Neural progenitor cell (in vitro differentiated cells): ENCODE measurements at places on chromosomes 12 and 14. TPM values are rescaled to one million over a fixed set of nuclear protein-coding genes. Genes with fewer than 3 reads are reported as not detected.

GRCh38 chr14:34023824-34024767 lies 73.2 kb upstream of the EGLN3 start:
- H3K4me1 ChIP-seq, result peaks cover 7% of the 10 kb centered on the region
- no peaks in the 10 kb centered on the region for H3K36me3 ChIP-seq
- DNase-seq, result no peak
- no peak overlapping the region for H3K27ac ChIP-seq
- no peaks in the 10 kb centered on the region for H3K27me3 ChIP-seq
- no peak overlapping the region for H3K4me3 ChIP-seq

- no peaks in the 10 kb centered on the region for H3K4me1 ChIP-seq
- DNase-seq, result no peak
- peaks cover 13% of the 10 kb centered on the region for H3K36me3 ChIP-seq
- no peak overlapping the region for H3K4me3 ChIP-seq
- no peak overlapping the region for H3K27ac ChIP-seq
Observed at GRCh38 chr12:71892059-71892458, 46.6 kb upstream of the TPH2 start.

DNA sequence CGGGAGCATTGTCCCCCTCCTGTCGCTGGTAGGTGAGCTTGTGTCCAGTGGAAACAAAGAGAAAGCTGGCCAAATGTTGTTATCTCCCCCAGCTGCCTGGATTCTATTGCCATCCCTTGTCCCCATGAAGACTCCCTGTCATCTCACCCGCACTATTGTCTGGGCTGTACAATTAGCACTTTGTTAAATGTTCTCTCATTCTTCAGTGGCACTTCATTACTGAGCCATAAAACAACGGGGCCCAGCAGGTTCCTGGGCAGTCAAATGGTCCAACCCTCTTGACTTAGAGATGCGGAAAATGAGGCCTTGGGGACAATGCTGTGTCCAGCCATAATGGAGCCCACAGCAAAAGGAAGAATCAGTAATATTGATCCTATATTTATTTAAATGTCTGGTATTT lies 13.2 kb upstream of the COL2A1 start:
- DNase-seq, result peak; percentile 39
- peaks cover 31% of the 10 kb centered on the region for H3K4me1 ChIP-seq
- no peak overlapping the region for H3K27ac ChIP-seq
- H3K36me3 ChIP-seq, result no peaks in the 10 kb centered on the region
- no peak overlapping the region for H3K4me3 ChIP-seq

- no peaks in the 10 kb centered on the region for H3K36me3 ChIP-seq
- no peak overlapping the region for H3K27ac ChIP-seq
- H3K27me3 ChIP-seq, result no peaks in the 10 kb centered on the region
Observed at GRCh38 chr14:99384450-99385417, 95.9 kb downstream of the SETD3 start.

- no peaks in the 10 kb centered on the region for H3K36me3 ChIP-seq
- no peak overlapping the region for H3K27ac ChIP-seq
- H3K27me3 ChIP-seq, result no peaks in the 10 kb centered on the region
- DNase-seq, result no peak
Observed at GRCh38 chr14:79706382-79706781, 504.9 kb downstream of the DIO2 start.

DNA sequence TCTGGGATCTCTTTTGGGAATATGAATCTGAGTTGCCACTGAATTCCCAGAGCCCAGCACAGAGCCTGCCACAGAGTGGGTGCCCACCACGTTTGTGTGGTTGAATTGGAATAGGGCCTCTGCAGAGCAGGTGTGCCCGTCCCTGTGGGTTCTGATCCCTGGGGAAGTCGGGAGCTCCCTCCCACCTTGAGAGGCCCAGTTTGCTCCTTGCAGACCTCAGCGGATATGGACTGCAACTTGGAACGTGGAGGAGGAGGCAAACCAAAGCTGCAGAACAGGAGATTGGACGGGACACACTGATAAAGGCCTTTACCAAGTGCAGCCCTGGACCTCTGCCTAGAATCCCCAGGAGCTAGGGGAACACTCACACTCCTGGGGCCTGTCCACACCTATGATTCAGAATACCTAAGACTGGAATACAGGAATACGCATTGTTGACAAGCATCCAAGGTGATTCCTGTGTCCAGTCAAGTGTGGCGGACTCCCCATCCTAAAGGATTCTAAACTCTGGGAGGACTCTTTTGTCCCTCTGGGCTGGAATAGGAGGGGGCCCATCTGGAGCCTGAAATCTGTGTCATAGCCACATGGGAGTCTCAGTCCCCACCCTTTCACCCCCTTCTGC lies 2.4 kb downstream of the KRT76 start:
- peaks cover 4% of the 10 kb centered on the region for H3K27me3 ChIP-seq
- H3K4me1 ChIP-seq, result no peaks in the 10 kb centered on the region
- no peak overlapping the region for H3K27ac ChIP-seq
- no peak for DNase-seq
- H3K36me3 ChIP-seq, result no peaks in the 10 kb centered on the region

- no peaks in the 10 kb centered on the region for H3K36me3 ChIP-seq
- peak; percentile 72 for DNase-seq
- no peaks in the 10 kb centered on the region for H3K27me3 ChIP-seq
- H3K27ac ChIP-seq, result peak overlapping the region; percentile 13
- H3K4me1 ChIP-seq, result peaks cover 41% of the 10 kb centered on the region
- H3K4me3 ChIP-seq, result no peak overlapping the region
Observed at GRCh38 chr14:79356040-79356439, 855.3 kb downstream of the DIO2 start.

DNA sequence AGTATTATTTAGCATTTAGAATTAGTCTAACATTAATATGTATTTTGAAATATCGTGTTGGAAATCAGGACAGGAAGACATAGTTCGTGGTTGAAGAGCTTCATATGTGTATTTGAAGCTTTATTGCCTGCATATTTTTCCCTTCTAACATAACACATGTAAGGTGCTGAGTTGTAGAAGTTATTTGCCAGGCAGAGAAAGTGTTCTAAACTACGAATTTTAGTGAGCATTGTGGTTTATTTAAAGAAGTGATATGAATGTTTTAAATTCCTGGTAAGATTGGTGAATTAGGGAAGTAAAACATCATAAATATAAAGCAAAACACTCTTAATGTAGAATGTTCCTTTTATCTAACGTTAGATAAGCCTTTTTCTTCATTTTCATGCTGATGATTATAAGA lies 2.5 kb downstream of the RASSF3 start:
- no peaks in the 10 kb centered on the region for H3K27me3 ChIP-seq
- no peak overlapping the region for H3K27ac ChIP-seq
- H3K36me3 ChIP-seq, result no peaks in the 10 kb centered on the region
- peaks cover 11% of the 10 kb centered on the region for H3K4me1 ChIP-seq
- no peak for DNase-seq

- H3K27me3 ChIP-seq, result no peaks in the 10 kb centered on the region
- no peaks in the 10 kb centered on the region for H3K4me1 ChIP-seq
- no peak overlapping the region for H3K27ac ChIP-seq
- no peak for DNase-seq
- no peaks in the 10 kb centered on the region for H3K36me3 ChIP-seq
Observed at GRCh38 chr12:43237238-43237879, 314.6 kb downstream of the ADAMTS20 start.

GRCh38 chr12:50699940-50700339 lies 64.0 kb upstream of the ATF1 start:
- no peaks in the 10 kb centered on the region for H3K27me3 ChIP-seq
- no peak for DNase-seq
- no peaks in the 10 kb centered on the region for H3K4me1 ChIP-seq

- no peaks in the 10 kb centered on the region for H3K27me3 ChIP-seq
- H3K36me3 ChIP-seq, result no peaks in the 10 kb centered on the region
- peak; percentile 67 for DNase-seq
- H3K4me1 ChIP-seq, result peaks cover 15% of the 10 kb centered on the region
- peak overlapping the region; percentile 73 for H3K27ac ChIP-seq
Observed at GRCh38 chr12:45532113-45532512, 197.4 kb upstream of the ARID2 start.

DNA sequence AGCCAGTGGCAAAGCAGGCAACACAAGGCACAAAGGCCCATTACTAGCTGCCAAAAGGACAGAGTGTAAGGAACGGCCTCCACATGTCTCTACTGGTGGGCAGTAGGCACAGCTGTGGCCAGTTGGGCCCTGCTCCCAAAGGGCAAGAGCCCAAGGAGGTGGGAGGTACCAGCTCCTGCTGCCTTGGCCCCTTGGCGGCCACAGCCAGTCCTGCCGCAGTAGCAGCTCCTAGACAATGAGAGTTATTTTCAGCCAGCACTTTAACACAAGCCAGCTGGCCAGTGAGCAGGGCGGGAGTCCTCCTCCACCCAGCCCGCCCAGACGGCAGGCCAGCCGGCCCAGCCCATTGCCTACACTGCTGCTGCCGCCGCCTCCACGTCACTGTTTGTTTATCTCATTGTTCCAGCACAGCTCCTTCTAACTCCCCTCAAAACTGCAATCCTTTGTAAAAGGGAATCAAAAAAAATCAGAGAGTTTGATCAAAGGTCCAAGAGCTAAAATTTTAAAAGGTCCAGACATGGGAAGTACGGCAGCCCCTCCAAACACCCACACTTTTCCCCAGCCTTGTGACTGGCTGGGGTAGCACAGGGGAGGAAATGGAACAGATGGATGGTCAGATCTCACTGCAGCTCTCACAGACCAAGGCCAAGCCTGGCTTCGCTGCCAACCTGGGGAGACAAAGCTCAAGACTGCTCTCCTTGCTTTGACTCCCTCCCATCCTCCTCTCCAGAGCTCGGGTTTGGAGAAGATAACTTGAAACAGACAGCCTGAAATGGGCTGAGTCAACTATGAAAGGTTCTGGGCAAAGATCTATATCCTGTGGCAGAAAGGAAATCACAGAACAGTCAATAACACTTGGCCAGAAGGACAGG lies 33.5 kb downstream of the FMNL3 start:
- peak; percentile 93 for DNase-seq
- no peak overlapping the region for H3K4me3 ChIP-seq
- peak overlapping the region; percentile 2 for H3K27ac ChIP-seq
- H3K4me1 ChIP-seq, result peaks cover 26% of the 10 kb centered on the region
- H3K36me3 ChIP-seq, result no peaks in the 10 kb centered on the region

- DNase-seq, result no peak
- no peak overlapping the region for H3K27ac ChIP-seq
- no peaks in the 10 kb centered on the region for H3K36me3 ChIP-seq
- H3K27me3 ChIP-seq, result no peaks in the 10 kb centered on the region
- H3K4me3 ChIP-seq, result no peak overlapping the region
Observed at GRCh38 chr12:124765581-124766489, 97.8 kb downstream of the SCARB1 start.

- no peaks in the 10 kb centered on the region for H3K4me1 ChIP-seq
- peak; percentile 20 for DNase-seq
- no peaks in the 10 kb centered on the region for H3K27me3 ChIP-seq
- no peak overlapping the region for H3K4me3 ChIP-seq
- H3K27ac ChIP-seq, result no peak overlapping the region
Observed at GRCh38 chr12:69985656-69986055, 160.6 kb downstream of the MYRFL start.

- H3K36me3 ChIP-seq, result no peaks in the 10 kb centered on the region
- peaks cover 3% of the 10 kb centered on the region for H3K4me1 ChIP-seq
- H3K27me3 ChIP-seq, result no peaks in the 10 kb centered on the region
- H3K4me3 ChIP-seq, result no peak overlapping the region
- no peak for DNase-seq
Observed at GRCh38 chr12:12759234-12759915, 26.1 kb upstream of the APOLD1 start.

DNA sequence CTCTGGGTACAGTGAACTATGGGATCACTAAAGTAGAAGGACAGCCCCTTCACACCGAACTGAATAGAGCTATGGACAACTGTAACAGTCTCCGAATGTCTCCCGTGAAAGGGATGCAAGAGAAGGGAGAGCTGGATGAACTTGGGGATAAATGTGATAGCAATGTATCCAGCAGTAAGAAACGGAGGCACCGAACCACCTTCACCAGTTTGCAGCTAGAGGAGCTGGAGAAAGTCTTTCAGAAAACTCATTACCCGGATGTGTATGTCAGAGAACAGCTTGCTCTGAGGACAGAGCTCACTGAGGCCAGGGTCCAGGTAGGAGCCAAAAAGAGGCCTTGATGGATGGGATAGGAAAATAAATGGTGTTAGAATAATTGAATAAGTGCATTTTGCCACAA lies 3.5 kb downstream of the ALX1 start:
- DNase-seq, result no peak
- H3K36me3 ChIP-seq, result no peaks in the 10 kb centered on the region
- H3K27ac ChIP-seq, result no peak overlapping the region
- no peak overlapping the region for H3K4me3 ChIP-seq
- peaks cover 30% of the 10 kb centered on the region for H3K27me3 ChIP-seq

- DNase-seq, result no peak
- no peaks in the 10 kb centered on the region for H3K27me3 ChIP-seq
- H3K4me3 ChIP-seq, result no peak overlapping the region
- H3K27ac ChIP-seq, result no peak overlapping the region
- H3K36me3 ChIP-seq, result no peaks in the 10 kb centered on the region
Observed at GRCh38 chr14:66477567-66477966, 8.6 kb upstream of the CCDC196 start.

GRCh38 chr12:19588951-19589350 lies 149.7 kb downstream of the AEBP2 start:
- no peak overlapping the region for H3K4me3 ChIP-seq
- no peak overlapping the region for H3K27ac ChIP-seq
- DNase-seq, result no peak
- H3K4me1 ChIP-seq, result no peaks in the 10 kb centered on the region
- no peaks in the 10 kb centered on the region for H3K27me3 ChIP-seq

DNA sequence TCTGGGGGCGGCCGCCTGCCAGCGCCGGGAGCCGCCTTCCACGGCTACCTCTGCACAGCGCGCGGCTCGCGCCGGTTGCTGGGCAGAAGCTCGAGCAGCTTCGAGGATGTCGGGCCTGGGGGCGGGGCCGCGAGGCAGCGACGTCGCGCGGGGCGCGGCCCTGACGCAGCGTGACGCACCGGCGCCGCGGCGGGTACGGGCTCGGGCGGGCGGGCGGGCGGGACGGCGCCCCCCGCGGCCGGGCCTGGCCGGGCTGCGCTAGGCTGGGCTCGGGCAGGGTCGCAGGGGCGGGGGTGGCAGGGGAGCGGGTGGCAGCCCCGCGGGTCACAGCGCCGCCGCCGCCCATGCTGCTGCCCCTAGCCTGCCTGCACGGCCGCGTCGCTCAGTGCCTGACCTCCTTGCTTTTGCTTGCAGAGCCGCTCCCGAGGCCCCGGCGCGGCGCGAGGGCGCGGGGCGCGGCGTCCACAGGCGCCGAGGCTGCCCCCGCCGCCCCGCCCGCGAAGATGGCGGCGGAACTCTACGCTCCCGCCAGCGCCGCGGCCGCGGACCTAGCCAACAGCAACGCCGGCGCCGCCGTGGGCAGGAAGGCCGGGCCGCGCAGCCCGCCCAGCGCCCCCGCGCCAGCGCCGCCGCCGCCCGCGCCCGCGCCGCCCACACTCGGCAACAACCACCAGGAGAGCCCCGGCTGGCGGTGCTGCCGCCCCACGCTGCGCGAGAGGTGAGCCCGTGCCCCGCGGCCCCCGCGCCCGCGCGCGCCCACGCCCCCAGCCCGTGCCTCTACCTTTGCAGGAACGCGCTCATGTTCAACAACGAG lies at the start of gene BTBD6:
TSS of gene BTBD6 (plus strand) at position 166 of the 814 bp plus-strand sequence. CDS start at position 345, 179 bp downstream.
- H3K27ac ChIP-seq, result no peak within 1 kb of the TSS
- peak; percentile 94 for DNase-seq
- peak within 1 kb of the TSS; percentile 64 for H3K4me3 ChIP-seq
- no peaks in the 10 kb centered on the region for H3K36me3 ChIP-seq
- peaks cover 7% of the 10 kb centered on the region for H3K27me3 ChIP-seq

The FITM1 gene
- total RNA-seq, result 0.77 and 1.2 TPM in 2 replicates

The MLF2 gene
- total RNA-seq, result 120 and 164 TPM in 2 replicates

The LALBA gene
- total RNA-seq, result not detected in 2 replicates

The SLC25A47 gene
- not detected in 2 replicates for total RNA-seq

The RERGL gene
- total RNA-seq, result not detected in 2 replicates

The HSPA2 gene
- 5.5 and 9.2 TPM in 2 replicates for total RNA-seq

The RAB15 gene
- total RNA-seq, result 12.2 and 19.0 TPM in 2 replicates

The LAG3 gene
- total RNA-seq, result 0.45 and 2.9 TPM in 2 replicates

The LMO3 gene
- 39.1 and 54.3 TPM in 2 replicates for total RNA-seq

The SIX6 gene
- total RNA-seq, result 1.4 and 1.7 TPM in 2 replicates

The EEA1 gene
- total RNA-seq, result 6.6 and 11.6 TPM in 2 replicates

The FRMD6 gene
- total RNA-seq, result 20.6 and 24.4 TPM in 2 replicates

The FAM90A1 gene
- 0.09 TPM in 1 of 2 replicates, not detected in the other for total RNA-seq
